Hepatocyte (in vitro differentiated cells): ENCODE measurements at places on chromosomes 1 and 21. TPM values are rescaled to one million over a fixed set of nuclear protein-coding genes. Genes with fewer than 3 reads are reported as not detected.

DNA sequence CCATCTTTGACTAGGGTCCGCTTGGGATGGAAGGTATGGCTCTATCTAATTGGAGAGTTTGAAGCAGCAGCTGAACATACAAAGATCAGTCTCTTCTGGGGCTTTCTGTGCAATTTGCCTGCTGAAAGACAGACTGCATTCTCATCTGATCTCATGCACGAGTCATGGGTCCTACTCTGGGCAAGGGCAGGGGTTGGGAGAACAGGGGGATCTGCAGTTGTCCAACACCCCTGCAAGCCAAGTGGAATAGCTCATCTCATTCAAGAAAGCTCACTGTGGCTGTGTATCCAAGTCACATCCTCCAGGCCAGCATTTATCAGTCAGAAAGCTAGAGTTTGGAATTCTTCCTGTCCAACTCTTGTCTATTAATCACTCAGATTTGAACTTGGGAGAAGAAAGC, 177.2 kb upstream of the C8B start:
- no peak for DNase-seq

- no peak for DNase-seq
Measured at GRCh38 chr1:209854196-209854595, 26.4 kb downstream of the UTP25 start.

DNA sequence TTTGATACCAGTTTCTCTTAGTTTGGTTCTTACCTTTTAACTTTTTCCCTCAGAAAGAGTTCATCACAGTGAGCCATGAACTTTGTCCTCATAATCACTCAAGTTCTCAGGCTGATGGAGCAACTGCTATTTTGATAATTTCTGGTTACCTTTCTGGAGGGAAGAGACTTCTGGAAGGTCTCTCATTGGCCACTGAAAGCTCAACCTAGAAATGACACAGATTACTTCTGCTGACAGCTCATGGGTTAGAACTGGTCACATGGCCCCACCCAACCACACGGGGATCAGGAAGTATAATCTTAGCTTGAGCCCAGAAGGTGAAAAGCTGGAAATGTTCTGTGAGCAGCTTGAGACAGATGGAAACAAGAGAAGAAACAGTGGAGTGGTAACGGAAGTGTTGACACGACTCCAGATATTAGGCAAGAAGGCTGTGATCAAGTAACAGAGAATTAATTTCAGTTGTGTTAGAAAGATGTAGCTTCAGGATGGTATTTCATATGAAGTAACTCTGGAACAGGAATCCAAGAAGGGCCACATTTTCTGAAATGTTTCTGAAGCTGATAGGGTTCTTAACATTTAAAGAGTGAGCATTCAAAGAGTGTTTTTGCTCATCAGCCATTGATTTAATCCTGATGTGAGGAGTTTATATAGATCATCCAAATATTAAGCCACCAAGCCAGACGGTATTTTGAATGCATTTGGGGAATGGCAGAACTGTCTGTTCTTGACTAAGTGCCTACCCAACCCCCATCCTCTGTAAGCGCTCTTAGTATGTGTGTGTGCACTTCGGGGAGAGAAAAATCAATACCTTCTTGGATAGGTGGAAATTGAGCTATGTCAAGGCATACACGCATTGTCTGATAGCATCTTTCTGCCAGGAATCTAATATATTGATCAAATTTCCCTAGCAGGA, 21.9 kb upstream of the XPR1 start:
- DNase-seq = peak; percentile 33

DNA sequence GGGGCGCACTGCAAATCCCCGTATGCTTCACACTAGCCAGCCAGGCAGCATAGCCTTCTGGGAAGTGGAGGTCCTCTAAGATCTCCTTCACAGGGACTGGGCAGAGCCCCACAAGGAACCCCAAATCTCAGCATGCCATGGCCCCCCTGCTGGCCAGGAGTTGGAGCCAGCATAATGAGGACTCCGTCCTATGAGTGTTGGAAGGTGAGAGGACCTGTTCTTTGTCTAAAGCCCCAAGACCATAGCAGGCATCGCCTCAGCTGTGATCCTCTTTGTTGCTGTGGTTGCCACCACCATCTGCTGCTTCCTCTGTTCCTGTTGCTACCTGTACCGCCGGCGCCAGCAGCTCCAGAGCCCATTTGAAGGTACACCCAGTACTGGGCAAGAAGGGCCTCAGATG, 1.5 kb downstream of the SHISA4 start:
- DNase-seq = no peak

DNA sequence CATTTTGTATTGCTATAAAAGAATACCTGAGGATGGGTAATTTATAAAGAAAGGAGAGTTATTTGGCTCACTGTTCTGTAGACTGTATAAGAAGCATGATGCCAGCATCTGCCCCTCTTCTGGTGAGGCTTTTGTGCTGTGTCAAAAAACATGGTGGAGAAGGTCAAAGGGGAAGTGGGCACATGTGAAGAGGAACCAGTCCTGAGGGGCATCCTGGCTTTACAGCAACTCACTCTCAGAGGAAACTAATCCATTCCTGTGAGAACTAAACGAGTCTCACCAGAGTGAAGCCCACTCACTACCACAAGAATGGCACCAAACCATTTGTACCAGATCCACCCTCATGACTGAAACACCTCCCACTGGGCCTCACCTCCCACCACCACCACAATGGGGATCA, 18.8 kb upstream of the SELP start:
- no peak for DNase-seq

- no peak for DNase-seq
Measured at GRCh38 chr1:46461809-46462448, 27.7 kb upstream of the DMBX1 start.

GRCh38 chr1:48678710-48679505, 97.8 kb downstream of the BEND5 start:
- no peak for DNase-seq

DNA sequence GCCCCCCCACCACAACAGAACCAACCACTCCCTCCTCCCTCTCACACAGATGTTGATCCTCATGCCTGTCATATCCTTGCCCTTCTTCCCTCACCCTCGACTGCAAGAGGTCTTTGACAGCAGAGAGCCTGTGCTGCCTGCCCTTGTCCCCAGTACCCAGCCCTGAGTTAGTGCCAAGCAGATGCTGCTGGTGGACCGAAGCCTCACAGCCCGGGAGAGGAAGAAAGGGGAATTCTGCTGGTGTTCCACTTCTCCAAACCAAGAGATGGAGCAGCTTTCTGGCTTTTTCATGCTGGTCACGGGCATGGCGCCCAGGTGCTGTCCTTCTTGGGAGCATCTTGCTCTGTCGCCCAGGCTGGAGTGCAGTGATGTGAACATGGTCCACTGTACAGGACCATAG, 69.1 kb downstream of the SLC66A1 start:
- DNase-seq = no peak

DNA sequence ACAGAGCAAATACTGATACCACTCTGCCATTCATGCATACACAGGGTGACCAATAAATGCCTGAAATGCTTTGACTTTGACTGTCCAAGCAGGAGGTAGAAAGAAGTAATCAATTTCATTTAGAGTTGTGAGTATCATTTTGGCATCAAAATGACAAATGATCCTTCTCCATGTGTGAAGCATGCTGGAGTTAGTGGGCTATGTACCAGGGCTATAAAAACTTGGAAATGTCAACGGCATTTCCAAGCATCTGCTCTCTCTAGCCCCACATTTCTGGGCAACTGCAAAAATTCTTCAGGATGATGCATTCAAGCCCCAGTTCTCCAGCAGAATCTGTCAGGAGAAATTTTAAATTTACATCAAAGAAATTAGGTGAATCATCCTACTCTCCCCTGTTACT, 208.4 kb upstream of the PTBP2 start:
- DNase-seq = no peak

GRCh38 chr1:111272081-111272480, 18.6 kb upstream of the CHIA start:
- no peak for DNase-seq

DNA sequence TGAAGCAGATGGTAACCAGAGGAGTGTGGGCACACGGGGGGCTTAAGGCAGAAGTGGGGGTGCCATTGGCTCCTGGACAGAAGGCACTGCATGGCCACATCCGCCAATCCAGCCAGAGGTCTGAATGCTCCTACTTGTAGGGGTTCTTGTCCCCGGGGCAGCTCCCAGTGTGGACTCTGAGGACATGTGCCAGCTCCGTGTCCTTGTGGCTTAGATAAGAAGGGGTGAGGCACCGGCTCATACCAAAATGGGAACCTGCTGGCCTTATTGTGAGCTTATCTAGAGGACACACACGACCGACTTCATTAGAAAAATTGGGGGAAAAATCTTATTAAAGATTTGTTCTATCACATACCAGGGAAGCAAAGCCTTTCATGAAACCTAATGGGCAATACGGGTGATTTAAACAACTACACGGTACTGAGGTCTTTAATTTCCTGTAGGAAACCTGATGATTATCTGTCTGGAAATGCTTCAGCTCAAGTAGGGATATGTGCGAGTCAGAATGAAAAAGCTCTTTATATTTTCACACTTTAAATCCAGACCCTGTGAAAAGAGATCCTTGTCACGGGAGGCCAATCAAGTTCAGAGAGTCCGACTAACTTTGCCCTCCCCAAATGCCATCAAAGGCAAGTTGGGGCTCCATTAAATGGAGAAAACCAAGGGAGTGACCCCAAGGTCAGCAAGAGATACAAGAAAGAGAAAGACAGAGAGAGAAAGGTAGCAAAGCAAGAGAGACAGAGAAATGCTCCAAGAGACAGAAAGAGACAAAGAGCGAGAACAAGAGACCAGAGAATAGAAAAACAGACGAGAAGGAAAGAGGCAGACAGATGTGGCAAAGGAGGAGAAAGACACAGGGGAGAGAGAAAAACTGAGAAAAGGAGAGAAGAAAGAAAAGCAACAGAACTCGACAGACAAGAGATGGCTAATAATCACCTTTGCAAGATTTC, 14.1 kb upstream of the KCNN3 start:
- DNase-seq = no peak

DNA sequence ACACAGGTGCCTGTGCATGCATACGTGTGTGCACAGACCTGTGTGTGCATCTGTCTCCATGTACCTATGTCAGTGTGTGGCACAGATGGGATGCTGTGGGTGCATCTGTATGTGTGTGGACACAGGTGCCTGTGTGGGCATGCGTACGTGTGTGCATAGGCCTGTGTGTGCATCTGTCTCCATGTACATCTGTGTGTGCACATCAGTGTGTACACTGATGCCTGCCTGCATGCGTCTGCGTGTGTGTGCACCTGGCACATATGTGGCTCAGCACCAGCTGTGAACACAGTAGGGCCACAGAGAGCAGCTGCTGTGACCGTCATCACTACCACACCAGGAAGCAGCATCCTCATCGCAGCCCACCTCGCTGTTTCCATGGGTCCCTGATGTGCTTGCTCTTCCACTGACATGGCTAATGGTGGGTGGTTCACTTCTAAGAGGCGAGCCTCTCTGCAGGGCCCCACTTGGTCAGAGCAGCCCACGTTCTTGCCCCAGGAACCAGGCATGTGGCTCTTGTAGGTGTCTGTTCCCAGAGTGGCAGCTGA, 9.6 kb upstream of the SPATC1L start:
- DNase-seq = peak; percentile 2

- no peak for DNase-seq
Measured at GRCh38 chr1:34354367-34354766, 177.7 kb downstream of the C1orf94 start.

- no peak for DNase-seq
Measured at GRCh38 chr21:38012672-38013071, 96.4 kb upstream of the KCNJ6 start.

DNA sequence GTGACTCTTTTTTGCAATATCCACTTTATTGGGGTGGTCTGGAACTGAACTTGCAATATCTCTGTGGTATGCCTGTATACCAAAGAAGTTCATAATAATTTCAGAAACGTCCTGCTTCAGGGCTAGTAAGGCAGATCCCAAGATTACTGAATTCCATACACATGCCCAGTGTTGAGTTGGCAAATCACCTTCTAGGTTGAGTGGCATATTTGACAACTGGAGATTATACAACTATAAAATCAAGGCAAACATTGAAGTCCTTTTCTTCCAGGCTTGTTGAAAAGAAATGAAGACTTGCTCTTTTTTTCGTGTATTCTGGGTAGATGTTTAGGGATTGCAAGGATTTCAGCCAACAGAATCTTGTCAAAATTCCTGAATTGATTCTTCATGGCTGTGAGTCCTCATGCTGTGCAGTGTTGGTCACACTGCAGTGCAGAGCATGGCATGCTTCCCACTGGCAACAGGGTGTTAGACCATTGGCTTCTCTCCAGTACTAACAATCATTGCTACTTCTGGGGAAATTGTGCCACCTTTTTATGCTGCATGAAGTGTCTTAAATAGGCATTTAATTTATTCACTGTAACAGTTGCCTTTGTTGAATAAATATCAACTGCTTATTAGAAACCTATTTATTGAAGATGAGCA, 367.1 kb upstream of the ADGRL4 start:
- no peak for DNase-seq

GRCh38 chr1:244352156-244352830, 99.4 kb downstream of the ADSS2 start:
- DNase-seq = no peak

DNA sequence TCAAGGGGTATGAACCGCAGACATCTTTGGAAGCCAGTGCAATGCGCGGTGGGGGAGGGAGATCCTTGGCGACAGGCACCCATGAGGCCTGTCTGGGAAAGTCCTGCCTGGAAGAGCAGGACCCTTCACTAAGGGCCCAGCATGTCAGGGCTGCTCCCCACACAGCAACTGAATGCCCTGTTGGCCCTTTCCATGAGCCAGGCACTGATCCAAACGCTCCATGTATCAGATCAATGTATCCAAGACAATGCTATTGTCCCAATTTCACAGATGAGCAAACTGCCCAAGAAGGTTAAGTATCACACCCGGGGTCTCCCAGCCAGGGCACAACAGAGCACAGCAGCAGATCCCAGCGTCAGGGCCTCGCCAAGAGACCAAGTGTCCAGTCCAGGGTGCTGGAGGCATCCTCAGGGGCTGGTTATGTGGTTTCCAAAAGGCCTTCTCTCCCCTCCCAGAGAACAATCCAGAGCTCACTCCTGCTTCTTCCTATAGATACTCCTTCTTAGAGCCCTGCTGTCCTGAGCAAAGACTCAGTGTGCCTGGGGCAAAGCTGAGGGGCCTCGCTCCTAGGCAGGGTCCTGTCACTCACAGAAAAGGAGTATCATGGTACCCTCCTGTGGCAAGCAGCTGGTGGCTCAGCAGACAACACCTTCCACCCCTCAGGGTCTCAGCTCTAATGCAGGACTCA, 328.0 kb downstream of the NPHP4 start:
- DNase-seq = no peak

GRCh38 chr1:78676347-78676982, 26.8 kb downstream of the IFI44 start:
- peak; percentile 86 for DNase-seq

GRCh38 chr1:150562446-150563339, 13.5 kb downstream of the ADAMTSL4 start:
- DNase-seq = peak; percentile 43

- DNase-seq = no peak
Measured at GRCh38 chr1:199855580-199855979, 171.9 kb upstream of the NR5A2 start.

CFAP141 gene
- total RNA-seq = not detected in 2 replicates

LRRC53 gene
- total RNA-seq = not detected in 2 replicates

SPTA1 gene
- 0.03 and 0.04 TPM in 2 replicates for total RNA-seq

PLPPR5 gene
- 0.17 TPM in 1 of 2 replicates, not detected in the other for total RNA-seq

LCE1A gene
- total RNA-seq = not detected in 2 replicates

PEA15 gene
- total RNA-seq = 61.1 and 82.3 TPM in 2 replicates

UBAP2L gene
- total RNA-seq = 83.5 and 103 TPM in 2 replicates

ELAPOR1 gene
- 2.5 and 3.0 TPM in 2 replicates for total RNA-seq

FCRLB gene
- total RNA-seq = 0.23 and 0.76 TPM in 2 replicates

KRTAP24-1 gene
- total RNA-seq = not detected in 2 replicates

LEFTY2 gene
- total RNA-seq = 0.16 and 0.60 TPM in 2 replicates

OR2T33 gene
- total RNA-seq = not detected in 2 replicates

ARMH1 gene
- 1.2 and 3.1 TPM in 2 replicates for total RNA-seq

LCE3E gene
- total RNA-seq = not detected in 2 replicates

PAQR7 gene
- total RNA-seq = 21.5 and 27.0 TPM in 2 replicates

CD52 gene
- total RNA-seq = 1.2 and 8.1 TPM in 2 replicates

PLEKHG5 gene
- 11.6 and 13.3 TPM in 2 replicates for total RNA-seq

SLC1A7 gene
- not detected in 2 replicates for total RNA-seq
